ENCODE measurements at places on chromosomes 5 and 9.
A peak's percentile ranks its signal among the peaks of the same experiment; 100 is the strongest.

DNA sequence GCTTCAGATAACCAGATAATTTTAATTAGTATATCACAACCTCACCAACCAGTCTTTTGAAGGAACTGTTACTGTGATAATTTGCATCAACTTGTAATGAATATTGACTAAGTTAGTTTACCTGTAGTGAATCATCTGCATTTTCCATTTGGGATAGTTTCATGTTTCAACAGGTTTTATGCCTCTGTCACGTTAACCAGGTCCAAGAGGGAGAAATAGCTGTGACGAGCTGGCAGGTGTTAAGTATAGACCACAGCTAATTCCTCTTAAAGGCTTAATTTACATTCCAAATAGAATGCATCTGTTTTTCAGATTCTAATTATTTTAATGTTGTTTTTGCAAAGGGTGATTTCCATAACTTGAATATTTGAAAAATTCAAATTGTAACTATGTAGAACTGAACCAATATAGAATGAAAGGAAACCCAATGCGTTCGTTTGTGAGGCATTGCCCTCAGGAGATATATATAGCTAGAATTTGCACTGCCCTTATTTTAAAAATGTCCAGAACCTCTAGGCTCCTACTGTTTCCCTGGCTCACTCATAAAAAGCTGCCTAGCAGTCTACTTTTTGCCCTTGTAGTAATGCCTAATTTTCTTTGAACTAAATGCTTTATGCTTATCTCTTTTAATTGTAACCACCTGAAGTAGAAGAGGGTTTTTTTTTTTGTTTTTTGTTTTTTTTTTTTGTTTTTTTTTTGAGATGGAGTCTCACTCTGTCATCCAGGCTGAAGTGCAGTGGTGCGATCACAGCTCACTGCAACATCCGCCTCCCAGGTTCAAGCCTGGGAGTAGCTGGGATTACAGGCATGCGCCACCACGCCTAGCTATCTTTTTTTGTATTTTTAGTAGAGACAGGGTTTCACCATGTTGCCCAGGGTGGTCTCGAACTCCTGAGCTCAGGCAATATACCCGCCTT lies 270.5 kb downstream of the SMARCA2 start:
- no peak for DNase-seq

DNA sequence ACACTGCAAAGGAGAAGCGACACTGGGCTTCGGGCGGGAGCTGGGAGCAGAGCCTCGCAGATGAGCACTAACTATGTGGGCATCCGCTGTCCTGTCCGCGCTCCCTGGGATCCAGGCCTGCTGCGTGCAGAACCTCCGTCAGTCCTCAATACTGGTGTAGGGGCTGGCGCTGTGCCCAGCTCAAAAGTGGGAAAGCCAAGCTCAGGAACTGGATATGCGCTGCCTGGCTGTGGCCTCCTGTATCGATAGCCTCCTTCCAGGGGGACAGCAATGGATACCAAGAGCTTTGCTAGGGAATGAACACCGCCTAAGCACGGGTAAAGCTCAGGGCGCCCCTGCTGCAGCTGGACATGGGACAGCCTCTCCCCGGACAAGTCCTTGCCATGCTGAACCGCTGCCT lies 270.4 kb downstream of the NSG2 start:
- no peak for DNase-seq

DNA sequence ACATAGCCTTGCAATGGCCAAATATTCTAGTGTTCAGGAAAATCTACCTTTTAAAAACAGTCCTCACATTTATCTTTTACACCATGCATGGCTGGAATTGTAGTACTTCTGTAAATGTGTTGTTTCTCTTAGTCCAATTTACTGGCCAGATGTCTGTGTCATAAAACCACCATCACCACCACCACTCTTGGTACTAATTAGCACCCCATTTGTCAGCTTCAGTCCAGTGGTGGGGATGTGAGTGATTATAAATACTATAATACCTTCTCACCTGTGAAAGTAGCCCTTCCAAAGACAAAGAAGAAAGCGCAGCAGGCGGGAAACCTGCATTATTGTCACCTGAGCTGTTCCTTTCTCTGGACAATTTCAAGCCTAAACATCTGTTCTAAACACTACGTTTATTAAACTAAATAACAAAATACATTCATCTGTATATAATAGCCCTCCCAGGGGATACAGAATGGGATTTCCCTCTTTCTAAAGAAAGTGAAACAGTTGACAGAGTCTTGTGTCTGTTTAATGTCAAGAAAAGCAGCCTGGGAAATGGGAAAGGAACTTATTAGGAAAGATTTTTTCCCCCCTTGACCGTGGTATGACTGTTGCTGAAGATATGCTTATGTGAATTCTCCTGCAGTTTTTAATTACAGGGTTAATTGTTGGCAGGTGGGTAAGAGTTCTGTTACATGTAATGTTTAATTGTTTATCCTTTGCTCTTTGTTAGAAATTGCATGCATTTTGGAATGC lies 144.5 kb upstream of the NUDT12 start:
- DNase-seq: no peak

GRCh38 chr9:93452710-93453046 lies 703 bp downstream of the FAM120AOS start:
- DNase-seq: no peak

DNA sequence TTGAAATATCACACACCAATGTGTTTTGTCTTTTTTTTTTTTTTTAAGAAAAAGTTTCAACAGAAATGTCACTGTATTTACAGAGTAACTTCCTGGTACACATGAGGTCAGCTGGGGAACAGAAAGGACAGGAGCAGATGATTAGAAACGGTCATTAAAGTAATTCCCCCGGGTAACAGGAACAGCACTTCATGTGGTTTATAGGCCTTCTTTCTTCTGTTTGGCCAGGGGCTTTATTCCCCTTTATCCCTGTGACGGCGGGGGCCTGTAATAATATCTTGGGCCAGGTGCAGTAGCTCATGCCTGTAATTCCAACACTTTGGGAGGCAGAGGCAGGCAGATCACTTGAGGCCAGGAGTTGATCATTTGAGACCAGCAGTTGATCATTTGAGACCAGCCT lies 30.5 kb upstream of the MSH3 start:
- no peak for DNase-seq

DNA sequence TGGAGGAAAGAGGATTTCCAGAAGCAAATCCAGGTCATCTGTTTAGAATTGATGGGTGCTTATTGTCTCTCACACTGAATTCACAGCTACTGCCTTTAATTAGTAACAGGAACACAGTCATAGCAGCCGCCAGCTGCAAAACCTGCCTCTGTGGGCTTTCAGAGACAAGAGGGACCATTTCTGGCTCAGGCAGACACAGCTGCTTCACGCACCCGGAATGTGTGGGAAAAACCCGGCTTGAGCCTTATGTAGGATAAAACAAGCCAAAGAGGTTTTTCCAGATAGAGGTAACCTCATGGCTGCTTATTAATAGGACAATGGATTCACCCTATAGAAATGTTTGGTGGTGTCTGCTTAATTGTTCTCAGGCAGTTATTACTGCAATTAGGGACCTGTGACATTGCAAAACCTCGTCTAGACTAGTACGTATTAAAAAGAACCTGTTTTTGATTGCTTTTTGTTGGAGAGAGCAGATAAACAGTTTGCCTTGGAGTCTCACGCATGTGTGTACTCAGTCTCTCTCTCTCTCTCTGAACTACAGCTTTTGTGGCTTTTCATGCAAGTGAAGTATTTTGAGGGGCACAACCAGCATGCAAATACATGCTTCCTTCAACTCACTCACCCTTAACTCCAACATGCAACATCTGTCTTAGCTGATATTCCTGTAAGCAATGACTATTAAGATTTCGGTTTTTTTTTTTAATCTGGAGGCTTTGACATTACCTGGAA lies 302.7 kb downstream of the PLK2 start:
- no peak for DNase-seq

GRCh38 chr5:168611165-168611564 lies 32.0 kb upstream of the PANK3 start:
- no peak for DNase-seq

GRCh38 chr5:56142614-56143372 lies 90.3 kb downstream of the ANKRD55 start:
- no peak for DNase-seq

DNA sequence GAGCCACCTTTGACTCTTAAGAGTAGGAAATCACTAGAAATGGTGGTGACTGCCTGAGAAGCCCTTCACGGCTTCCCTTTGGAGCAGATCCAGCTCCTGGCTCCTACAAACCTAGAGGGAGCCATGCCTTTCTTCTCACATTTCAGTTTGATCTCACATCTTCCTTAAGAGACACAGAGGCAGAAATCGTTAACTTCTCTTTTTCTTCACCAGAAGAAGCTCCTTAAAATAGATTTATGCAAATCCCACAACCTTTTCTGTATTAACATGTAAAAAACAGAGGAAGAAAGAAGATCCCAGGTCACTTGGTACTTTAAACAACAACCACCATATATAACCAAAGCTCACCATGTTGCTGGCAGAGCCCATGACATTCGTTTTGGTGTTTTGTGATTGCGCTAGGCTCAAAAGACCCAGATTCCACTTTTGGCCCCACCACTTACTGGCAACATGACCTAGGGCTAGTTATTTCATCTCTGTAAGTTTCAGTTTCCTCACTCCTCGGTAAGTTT lies 29.6 kb downstream of the PAX5 start:
- no peak for DNase-seq

DNA sequence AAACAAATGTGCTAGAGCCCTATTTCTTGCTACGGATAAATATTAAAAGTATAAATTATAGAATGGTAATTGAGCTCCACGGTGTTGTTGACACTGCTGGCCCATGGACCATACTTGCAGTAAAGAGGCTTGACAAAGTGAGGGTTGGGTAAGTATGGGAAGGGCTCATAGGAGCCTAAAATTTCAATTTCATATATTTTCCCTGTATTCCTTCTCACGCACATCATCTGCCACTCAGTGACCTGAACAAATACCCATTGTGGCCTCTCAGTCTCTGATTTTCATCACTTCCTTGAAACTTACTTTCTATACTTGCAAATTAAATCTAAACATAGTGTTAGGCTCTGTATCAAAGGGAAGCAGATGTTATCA lies 116.5 kb downstream of the PIK3R1 start:
- no peak for DNase-seq

GRCh38 chr5:38051711-38052511 lies 206.4 kb upstream of the EGFLAM start:
- no peak for DNase-seq

DNA sequence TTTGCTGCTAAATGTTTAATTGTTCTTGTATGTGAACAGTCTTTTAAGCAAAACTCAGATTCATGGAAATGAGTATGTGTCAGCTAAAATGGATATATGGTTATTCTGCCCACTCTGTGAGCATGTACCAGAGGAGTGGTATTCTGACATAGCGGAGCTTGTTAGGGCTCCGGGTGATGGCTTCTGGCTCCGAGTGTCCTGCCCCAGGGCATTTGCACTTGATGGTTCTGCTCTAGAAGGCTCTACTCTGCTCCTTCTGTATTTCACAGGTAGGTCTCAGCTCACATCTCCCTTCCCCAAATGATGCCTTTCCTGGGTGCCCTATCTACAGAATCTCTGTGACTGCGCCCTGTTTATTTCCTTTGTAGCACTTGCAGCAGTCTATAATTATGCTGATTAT lies 113.3 kb downstream of the ARHGAP26 start:
- no peak for DNase-seq

DNA sequence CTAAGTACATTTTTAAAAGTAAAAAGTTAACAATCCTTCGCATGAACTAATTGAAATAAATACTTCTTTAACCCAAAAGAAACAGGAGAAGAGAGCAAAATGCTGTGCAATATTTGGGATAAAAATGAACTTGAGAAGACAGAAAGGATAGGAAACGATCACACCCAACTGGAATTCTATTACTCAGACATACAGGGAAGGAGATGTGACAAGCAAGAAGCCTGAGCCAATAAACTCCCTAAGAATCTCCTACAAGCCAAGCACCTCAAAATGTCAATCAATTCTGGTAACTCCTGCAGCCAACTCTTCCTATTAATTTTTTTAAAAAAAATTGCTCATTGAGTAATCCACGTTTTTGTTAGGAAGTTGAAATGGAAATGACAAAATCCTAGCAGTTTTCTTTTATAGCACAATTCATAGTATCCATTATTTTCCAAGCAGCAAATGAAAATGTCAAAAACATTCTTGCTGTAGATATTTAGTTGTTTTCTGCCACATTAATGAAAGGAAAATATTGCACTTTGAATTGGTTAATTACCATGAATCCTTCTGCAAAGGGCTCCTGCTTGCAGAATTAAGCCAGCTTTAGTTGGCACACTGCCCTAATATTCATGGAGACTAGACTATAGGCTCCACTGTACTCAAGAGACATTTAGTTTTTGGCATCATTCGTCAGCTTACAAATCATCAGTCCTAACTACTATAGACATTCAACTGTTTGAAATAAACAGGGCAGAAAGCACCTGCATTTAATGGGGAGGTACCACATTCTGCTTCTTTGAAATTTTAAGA lies 89.0 kb downstream of the RFX3 start:
- DNase-seq: no peak

- DNase-seq: no peak
Measured at GRCh38 chr5:113295111-113295539, 139.7 kb downstream of the TSSK1B start.

GRCh38 chr9:33139421-33140228 lies 27.5 kb downstream of the B4GALT1 start:
- DNase-seq: no peak

- no peak for DNase-seq
Measured at GRCh38 chr5:78543916-78544315, 104.7 kb downstream of the LHFPL2 start.

DNA sequence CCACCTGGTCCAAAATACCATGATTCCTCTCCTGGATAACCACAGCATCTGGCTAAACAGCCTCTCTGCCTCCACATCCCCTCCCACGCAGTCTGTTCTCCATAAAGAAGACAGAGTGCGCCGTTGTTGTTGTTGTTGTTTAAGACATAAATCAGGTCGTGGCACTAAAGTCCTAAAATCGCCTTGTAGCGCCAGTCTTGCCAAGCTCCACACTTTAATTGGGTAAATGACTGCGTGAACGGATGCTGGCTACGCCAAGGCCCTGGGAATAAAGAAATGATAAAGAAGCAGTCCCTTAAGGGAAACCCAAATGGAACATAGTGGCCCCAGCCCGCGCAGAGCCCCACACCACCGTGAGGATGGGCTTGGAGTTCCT lies 364 bp upstream of the SFXN1 start:
- no peak for DNase-seq

DNA sequence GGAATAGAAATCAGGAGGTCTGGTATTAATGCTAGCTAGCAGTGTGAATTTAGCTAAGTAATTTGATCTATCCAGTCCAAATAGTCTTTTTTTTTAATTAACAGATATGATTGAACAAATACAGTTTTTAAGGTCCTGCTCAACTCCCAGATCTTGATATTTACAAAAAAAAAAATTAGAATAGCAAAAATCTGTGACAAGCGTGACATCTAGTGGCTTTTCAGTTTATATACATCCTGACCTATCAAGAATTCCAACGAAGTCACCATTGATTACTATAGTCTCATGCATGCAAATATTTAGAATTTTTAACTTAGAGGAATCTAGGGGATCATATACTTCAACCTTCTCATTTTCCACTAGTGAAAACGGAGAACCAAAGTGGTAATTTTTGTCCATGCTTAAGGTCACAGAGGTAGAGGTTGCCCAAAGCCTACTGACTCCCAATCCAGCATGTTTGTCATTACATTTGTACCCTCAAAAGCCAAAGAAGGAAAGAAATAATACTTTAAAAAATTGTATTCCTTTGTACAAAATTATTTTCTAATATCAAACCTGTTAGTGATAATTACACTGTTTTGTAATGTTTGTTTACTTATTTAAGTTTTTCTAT lies 17.6 kb upstream of the TARS1 start:
- peak; percentile 7 for DNase-seq
